ENCODE measurements at places on chromosomes 2 and 18.

DNA sequence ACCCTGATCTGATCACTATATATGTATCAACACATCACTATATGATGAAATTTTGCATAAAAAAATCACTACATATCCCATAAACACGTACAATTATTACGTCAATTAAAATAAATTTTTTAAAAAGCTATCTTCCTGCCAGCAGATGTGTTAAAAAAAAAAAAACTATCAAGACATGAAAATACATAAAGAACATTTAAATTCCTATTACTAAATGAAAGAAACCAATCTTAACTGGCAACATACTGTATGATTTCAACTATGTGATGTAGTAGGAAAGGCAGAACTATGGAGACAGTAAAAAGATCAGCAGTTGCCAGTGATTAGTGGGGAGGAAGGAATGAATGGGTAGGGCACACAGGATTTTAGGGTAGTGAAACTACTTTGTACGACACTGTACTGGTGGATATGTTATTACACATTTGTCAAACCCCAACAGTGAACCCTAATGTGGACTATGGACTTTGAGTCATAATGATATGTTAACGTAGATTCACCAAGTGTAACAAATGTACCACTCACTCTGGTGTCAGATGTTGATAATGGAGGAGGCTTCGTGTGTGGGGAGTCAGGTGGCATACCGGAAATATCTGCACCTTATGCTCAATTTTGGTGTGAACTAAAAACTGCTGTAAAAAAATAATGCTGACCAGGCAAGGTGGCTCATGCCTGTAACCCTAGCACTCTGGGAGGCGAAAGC lies 27.4 kb downstream of the USP34 start:
- no peak for DNase-seq

DNA sequence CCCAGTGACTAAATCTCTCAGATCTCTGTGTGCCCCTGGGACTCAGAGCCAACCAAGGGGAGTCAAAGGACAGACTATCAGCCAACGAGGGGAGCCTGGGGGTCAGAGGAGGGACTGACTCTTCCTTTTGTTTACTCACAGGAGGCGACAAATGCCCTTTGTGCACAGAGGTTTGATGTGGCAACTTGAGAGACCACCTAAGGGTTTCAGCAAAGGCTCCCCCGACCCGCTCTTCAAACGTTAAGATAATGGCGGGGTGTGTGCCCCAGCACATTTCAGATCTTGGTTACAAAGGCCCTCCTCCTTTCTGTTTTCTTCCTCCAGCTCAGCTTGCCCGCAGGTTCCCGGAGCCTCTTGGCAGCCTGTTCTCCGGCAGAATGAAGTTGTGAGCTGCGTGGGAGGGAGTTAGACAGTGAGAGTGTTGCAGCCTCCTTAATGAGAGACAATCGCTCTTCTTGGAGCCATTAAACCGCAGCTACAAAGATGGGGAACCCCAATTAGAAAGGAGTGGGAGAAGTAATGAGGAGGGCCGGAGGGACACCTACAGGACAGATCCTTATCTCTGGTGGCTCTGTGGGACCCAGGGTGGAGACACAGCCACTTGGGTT lies 76.2 kb downstream of the KIAA2012 start:
- DNase-seq = peak; percentile 80

DNA sequence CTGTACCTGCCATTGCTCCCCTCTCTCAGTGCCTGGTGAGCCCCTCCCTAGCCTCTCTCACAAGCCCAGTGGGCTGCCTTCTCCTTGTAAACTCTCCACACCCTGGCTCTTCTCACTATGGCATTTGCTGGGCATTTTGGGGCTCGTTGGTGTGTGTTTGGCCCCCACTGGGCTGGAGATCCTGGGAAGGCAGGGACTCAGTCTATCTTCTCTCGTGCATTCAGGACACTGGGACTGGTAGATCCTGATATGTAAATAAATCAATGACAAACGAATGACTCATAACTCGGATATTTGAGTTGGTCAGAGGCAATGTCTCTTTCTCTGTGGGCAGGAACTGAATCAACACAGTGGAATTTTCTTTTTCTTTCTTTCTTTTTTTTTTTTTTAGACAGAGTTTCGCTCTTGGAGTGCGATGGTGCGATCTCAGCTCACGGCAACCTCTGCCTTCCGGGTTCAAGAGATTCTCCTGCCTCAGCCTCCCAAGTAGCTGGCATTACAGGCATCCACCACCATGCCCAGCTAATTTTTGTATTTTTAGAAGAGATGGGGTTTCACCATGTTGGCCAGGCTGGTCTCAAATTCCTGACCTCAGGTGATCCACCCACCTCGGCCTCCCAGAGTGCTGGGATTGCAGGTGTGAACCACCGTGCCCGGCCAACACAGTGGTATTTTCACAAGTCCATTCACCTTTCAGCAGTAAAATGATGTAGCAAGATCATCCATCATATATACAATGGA lies 144.6 kb upstream of the SPRED2 start:
- DNase-seq = peak; percentile 96

DNA sequence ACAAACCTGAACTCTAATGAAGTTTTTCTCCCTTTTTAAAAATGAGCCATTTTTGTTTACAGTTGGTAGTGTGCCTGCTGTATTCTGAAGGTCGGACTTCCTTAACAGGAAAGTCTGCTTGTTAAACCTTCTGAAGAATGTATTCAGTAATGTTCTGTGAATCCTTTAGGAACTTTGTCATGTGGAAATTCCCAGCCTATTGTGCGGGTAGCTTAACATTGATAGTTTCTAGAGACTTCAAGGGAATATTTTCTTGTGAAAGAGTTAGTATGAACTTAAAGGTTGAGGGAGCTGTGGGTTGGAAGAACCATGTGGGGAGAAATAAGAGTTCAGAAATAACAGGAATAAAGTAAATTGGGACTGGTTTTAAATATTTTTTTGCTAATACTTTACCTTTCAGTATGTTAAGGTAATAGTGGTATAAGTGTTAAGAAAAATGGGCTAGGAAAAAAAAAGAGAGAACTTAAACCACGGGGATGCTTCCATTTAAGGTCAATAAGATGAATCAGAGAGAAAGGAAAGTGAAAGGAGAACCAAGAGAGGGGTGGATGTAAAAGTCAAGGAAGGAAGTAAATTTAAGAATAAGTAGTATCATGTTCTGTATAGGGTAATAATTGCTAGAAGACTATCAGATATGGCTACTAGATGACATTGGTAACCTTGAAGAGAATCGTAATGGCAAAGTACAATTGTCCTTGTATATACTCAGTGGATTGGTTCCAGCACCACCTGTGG lies 90.5 kb downstream of the PMS1 start:
- no peak for DNase-seq

All from fibroblast of skin of abdomen (primary cell).